ENCODE measurements at places on chromosomes 7 and 10. TPM values are rescaled to one million over a fixed set of nuclear protein-coding genes. Genes with fewer than 3 reads are reported as not detected.

GRCh38 chr7:159207393-159207792 is 62.7 kb upstream of the VIPR2 start:
- no peak for DNase-seq

MYO1G gene
- 130 TPM for total RNA-seq

MYOF gene
- 9.2 TPM for total RNA-seq

DNA sequence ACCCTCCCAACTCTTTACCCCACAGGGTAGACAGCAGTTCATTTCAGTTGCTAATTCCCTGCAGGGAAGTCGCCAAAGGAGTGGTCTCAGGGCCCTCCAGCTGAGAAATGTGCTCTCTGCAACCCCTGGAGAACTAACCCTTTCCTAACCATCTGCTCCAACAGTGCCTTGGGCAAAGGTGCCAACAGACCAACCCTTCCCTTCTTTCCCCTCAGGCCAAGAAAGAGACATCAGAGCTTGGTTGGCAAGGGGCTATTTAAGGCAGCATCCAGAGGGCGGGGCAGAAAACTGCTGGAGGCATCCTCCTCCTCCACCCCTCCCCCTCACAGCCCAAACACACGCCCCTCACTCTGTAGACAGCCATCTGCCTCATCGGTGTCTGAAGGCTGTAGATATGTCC is 1.7 kb downstream of the SORBS1 start:
- no peak for DNase-seq

CH25H gene
- total RNA-seq = not detected

ACTL6B gene
- total RNA-seq = not detected

DNA sequence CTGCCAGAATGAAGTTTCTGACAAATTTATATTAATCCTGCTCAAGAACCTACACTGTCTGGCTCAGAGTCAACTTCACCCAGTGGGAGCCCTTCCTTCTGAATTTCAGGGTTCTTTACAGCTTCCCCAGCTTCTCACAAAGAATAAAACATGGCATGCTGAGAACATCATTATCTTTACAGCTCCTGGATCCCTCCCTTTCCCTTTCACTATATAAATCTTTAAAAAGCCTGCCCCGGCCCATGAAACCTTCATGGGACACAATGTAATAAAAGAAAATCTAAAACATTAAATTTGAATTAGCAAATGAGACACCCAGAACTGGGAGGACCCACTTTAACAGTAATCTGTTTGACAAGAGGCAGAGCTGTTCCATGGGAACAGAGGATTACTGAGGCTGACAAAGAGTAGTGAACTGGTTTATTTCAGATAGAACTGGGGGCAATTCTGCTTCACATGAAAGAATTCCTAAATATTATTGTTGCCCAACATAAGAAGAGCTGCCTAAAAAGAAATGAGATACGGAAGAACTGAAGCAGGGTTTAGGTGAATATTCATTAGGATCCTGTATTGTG is 222.8 kb downstream of the THSD7A start:
- no peak for DNase-seq

DNA sequence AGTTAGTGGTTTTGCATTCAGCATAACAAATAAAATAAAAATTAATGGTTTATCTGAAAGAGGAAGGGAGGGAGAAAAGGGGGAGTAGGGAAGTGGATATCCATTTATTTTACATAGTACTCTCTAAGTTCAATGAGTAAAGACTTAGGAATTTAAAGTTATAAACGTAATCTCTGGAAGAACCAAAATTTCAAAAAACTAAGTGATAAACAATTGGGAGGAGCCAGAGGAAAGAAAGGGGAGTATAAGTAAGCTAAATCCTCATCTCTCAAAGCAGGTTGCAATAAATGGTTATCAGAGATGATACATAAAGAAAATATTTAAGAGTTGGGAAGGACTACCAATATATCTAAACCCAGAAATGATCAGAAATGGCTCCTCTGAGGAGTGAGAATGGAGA is 46.4 kb downstream of the ANK3 start:
- DNase-seq = no peak

DNA sequence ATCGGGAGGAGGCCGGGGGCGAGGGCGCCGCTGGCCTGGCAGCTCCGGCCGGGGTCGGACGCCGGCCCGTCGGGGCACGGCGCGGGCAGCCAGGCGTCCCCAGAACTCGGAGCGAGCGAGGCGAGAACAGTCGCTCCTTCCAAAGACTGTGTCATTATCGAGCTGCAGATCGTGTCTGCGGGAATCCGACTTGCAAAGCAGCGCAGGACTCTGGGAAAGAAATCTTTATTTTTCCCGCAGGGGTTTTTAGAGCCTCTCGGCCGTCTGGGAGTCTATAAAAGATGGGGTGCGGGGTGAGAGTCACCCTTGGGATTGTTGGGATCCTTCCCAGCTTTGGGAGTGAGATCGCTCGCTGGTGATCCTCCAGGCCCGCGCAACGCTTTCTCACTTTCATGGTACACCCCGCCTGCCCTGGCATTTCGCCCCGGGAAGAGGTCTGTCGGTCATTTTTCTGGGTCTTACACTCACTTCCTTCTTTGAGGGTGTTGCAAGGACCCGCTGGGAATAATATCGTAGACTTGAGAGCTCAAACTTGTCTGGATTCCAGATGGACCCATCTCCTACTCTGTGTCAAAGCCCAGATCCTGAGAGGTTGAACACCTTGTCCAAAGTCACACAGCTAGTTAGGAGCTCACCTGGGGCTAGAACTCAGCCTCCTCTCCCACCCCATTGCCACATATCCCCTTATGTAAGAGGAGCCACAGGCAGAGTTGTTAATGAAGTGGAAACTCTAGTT is 1.0 kb downstream of the UBTD1 start:
- DNase-seq = no peak

DNA sequence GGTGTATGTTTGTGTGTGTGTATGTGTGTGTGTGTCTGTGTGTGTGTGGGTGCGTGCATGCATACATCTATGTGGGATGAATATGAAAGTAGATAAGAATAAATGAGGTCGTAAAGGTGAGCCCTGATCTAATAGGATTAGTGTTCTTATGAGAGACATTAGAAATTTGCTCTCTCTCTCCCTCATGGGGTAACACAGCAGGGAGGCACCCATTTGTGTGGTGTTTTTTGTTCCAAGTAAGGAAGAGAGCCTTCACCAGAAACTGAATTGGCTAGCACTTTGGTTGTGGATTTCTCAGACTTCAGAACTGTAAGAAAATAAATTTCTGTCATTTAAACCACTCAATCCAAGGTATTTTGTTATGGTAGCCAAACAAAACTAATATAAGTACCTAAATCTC is 353.7 kb upstream of the CHRM2 start:
- DNase-seq = no peak

- no peak for DNase-seq
Measured at GRCh38 chr10:75967491-75967890, 536.1 kb downstream of the LRMDA start.

TAS2R60 gene
- not detected for total RNA-seq

DNA sequence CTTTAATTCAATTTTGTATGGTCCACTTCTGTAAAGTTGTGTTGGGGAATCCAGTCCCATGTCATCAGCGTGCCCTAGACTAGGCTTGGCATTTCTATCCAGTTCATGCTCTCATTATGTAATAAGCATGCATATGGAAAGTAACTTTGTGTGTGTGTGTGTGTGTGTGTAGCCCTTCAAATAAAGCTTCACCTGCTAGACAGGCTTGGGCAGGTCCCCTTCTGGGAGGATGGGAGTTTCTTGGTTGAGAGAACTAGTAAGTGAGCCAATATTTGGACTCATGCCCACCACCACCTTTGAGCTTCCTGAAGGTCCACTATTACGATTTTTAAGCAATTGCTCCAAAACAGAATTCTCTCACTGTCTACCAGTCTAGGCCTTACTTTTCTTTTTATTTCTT is 6.9 kb downstream of the BZW2 start:
- DNase-seq = no peak

GRCh38 chr10:126175641-126176262 is 212.5 kb downstream of the ADAM12 start:
- DNase-seq = no peak

PNLIPRP2 gene
- total RNA-seq = not detected

- DNase-seq = no peak
Measured at GRCh38 chr10:51567271-51567670, 132.1 kb downstream of the CSTF2T start.

GRCh38 chr7:70647801-70648498 is 484.0 kb upstream of the GALNT17 start:
- DNase-seq = no peak

All from Karpas-422 (cell line).